ENCODE measurements at places on chromosomes 12 and 14.

DNA sequence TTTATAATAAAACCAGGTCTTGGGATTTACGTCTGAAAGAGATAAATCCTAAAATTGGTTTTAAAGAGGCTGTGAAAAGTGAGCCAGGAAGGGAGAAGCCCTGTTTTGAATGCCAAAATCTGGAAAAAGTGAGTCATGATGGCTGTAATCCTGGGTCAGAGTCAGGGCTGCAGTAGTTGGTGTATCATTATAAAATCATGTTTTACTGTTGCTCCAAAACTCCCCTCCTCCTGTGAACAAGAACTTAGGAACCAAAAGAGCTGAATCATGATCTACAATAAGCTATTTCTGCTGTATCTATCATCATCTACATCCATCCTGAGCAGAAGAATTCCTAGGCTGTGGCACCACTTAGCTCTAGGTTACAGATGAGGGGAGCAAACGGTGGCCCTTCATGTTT lies 79.3 kb downstream of the LMO3 start:
- no peak for DNase-seq

DNA sequence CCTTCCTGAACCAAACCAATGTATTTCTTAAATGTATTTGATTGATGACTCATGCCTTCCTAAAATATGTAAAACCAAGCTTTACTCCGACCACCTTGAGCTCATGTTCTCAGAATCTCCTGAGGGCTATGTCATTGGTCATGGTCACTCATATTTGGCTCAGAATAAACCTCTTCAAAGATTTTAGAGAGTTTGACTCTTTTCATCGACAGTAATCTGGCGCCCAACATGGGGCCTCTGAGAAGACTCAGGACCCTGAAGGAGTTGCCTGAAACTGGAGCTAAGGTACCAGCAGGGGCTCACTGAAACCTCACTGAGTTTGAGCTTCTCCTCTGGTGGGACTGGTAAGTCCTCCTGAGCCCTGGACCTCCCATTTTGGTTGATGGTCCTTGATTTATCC lies 17.2 kb upstream of the PSMC1 start:
- DNase-seq: no peak

DNA sequence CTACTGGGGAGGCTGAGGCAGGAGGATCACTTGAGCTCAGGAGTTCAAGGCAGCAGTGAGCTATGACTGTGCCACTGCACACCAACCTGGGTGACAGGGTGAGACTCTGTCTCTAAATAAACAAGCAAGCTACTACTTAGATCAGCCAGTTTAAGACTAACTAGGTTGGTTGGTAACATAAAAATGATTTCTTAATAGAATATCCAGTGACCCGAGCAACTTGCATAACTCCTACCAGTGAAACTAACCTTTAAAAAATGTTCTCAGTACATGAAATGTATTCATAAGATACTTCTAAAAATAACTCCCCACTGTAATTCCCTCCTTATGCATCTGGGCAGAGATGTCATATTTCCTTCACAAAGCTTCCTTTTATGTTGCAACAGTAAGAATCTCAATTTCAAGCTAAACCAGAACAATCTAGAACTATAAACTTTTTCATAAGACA lies 15.9 kb downstream of the TAOK3 start:
- no peak for DNase-seq

DNA sequence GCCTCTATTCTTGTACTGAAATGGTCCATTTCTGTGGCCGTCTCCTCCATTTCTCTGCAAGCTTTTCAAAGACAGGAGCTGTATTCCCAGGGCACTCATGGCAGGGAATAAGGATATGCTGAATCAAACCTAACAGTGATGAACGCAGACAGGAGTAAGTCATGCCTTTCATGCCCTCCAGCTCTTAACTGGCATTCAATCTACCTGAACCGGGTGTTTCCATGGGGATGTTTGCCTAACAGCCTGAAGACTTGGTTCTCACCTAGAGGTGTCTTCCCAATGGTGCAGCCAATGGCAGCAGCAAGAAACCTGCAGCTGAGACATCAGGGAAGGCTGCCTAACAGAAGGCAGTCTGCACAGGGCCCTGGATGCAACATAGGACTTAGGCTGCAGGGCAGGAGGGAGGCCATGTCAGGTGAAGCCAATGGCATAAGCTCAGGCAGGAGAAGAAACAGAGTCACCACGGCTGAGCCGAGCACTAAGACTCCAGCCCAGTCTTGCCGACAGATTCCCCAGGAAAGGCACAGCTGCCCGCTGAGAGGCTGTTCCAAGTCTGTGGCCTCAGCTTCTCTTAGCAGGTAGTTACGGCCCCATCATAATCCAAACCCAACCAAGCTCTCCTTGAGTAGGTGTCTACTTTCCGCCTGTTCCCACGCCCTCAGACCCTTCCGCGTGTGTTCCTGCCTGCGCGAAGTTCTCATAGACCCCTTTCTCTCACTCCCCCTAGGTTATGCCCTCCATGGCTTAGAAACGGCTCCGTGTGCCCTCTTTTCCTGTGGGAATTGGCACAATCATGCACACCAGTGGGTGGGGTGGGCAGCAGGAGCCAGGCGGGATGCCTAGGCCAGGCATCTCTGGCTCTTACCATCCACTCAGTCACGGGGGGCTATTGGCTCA lies 44.1 kb downstream of the VWF start:
- DNase-seq: peak; percentile 51

GRCh38 chr14:90698379-90698869 lies 117.8 kb downstream of the TTC7B start:
- DNase-seq: no peak
